CD4-positive, alpha-beta T cell treated with Interleukin-6 at 100 ng/mL for 8 hours (primary cell): ENCODE measurements at places on chromosomes 16 and 17.

- no peak for DNase-seq
Observed at GRCh38 chr17:29444589-29444988, 54.4 kb downstream of the TAOK1 start.

- peak; percentile 3 for DNase-seq
Observed at GRCh38 chr16:21608639-21609328, 9.4 kb downstream of the METTL9 start.

- DNase-seq = peak; percentile 51
Observed at GRCh38 chr17:76382803-76383545, 1.4 kb upstream of the SPHK1 start.

DNA sequence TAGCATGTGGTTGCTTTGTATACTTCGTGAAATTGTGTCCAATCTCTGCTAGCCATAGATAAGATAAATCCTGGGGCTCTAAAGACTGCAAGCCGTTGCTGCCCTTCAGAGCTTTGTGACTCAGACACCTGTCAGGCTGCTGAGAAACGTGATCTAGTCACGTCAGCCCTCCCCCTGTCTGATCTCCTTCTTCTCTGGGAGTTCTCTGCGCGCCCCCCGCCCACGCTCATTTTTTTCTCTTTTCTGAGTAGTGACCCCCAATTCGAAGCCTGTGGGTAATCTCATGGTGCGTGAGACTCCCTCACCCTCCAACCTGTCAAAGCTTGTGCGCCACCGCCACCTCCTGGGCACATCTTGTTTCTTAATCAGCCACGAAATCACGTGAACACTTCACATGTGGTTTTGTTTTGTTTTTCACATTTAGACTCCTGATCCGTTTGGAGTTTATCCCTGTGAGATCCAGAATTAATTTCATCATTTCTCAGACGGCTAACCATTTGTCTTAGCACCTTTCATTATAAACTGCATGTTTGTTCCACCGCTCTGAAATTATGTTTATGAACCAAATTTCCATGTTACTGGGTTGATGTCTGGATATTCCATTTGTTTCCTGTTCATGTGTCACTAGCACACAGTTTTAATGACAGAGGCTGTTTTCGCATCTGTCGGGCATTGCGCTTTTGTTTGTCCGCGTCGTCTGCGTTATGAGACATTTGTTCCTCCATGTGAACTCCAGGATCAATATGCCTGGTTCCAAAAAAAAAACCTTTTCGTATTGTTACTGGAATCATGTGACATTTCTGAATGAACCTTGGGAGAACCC, 977 bp upstream of the ZNF778 start:
- peak; percentile 82 for DNase-seq

GRCh38 chr16:68767581-68767980, 30.5 kb downstream of the CDH1 start:
- DNase-seq = no peak

GRCh38 chr17:58531122-58531521, 16.7 kb upstream of the MTMR4 start:
- DNase-seq = no peak

GRCh38 chr16:51949282-51949681, 597.7 kb downstream of the TOX3 start:
- no peak for DNase-seq

DNA sequence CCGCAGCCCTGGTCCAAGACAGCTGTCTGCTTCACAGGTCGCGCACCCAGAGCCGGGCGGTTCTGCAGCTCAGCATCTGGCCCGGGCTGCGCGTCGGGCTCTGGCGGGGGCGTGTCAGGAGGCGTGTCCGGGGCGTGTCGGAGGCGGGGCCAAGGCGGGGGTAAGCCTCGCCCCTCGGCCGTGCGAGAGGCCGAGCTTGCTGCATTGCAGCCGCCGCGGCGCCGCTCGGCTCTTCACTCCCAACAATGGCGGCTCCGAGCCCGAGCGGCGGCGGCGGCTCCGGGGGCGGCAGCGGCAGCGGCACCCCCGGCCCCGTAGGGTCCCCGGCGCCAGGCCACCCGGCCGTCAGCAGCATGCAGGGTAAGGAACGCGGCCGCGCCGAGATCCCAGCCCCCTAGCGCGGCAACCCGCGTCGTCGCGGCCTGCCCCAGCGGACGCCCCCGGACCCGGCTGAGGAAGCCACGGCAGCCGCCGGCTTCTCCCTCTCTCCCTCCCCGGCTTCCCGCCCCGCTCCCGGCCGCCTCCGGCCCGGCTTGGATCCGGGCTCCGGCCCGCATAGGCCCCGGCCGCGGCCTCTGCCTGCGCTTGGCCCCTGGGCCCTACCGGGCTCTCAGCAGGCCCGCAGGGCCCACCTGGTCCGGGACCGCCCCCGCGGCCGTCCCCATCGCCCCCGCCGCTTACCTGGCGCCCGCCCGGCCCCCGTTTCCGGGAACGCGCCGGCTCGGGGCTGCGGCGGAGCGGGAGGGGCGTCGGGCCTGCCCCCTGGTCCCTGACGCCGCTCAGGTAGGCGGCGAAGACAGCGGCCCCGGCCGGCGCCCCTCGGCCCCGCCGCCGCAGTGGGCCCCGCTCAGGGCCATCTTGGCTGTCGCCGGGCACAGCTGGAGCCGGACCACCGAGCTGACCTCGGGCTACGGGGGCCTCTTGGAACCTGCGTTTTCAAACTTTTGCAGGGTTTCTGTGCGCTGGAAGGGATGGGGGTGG, at the start of gene MAP2K4:
Gene MAP2K4 (plus strand): TSS at position 236 of the 981 bp plus-strand sequence. CDS start 10 bp downstream, at position 246.
- DNase-seq = peak; percentile 92

DNA sequence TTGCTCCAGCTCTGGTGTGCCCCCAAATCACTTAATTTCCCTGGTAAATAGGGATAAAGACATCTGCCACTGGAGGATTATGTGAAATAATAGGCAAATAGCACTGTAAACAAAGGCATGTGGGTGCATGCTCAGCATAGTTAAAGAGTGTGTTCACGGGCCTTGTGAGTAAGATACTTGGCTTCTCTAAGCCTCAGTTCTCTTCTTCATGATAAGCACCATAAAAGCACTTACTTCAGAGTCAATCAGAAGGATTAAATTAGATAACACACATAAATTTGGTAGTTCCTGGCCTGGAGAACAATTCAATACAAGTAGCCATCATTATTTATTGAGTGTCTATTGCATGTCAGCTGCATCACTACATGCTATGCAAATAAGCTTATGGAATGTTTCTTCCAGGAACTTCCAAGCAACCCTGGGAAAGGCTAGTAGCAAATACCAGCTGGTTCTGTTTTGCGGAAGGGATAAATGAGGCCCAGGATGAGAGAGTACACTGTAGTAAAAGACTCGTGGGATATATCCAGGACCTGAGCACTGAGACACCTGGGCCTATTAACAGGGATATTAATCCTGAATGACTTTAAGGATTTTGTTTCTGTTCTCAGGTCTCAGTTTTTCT, 14.5 kb downstream of the CCL11 start:
- DNase-seq = no peak

GRCh38 chr16:89565256-89565505, 4.7 kb downstream of the RPL13 start:
- DNase-seq = no peak

DNA sequence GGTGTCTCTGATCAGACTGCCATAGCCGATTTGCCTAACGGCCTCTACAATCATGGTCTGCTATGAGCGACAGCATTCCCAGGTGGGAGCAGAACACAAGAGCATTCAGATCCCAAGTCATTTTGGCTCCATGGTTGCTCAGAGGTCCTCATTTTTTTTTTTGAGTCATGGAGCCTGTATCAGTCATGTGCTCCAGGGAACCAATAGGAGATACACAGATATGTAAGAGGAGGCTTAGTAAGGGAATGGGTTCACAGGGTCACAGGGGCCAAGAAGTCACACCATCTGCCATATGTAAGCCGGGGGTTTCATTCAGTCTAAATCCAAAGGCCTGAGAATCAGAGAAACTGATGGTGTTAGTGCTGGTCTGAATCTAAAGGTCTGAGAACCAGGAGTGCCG, 36.8 kb downstream of the CPPED1 start:
- DNase-seq = no peak

GRCh38 chr16:3792472-3793012, 75.2 kb upstream of the TRAP1 start:
- DNase-seq = no peak

GRCh38 chr16:6195966-6196365, 1098.4 kb upstream of the EEF2KMT start:
- no peak for DNase-seq

GRCh38 chr17:58476812-58477211, 11.4 kb downstream of the HSF5 start:
- DNase-seq = no peak

- DNase-seq = peak; percentile 21
Observed at GRCh38 chr17:30290696-30291542, 825 bp downstream of the BLMH start.

GRCh38 chr16:51133688-51134087, 17.4 kb downstream of the SALL1 start:
- no peak for DNase-seq

DNA sequence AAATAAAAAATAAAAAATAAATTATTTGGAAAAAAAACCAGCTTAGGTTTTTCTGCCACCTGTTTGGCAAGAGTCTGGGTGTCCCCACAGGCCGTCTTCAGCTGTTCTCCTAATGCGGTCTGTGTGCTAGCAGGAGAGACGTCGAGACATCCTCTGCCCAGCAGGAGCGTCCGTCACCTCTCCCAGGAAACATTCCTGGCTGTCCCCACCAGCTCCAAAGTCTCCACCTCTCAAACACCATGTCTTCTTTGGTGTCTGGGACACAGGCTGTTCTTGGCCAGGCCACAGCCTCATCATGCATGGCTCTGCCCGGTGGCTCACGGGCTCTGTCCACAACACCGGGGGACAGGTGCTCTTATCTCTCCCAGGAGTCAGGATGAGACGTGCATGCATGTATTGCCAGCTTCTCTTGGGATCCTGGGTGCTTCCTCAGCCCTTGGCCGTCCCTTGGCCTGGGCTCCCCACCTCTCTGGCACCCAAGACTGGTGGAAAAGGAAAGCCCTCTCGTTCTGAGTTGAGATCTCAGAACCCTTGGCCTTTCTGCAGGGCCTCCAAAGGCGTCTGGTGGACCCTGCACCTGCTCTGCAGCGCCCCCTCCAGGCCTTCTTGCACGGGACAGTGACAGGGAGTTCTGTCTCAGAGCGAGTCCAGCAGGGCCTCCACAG, 84.9 kb upstream of the CBX4 start:
- DNase-seq = no peak

DNA sequence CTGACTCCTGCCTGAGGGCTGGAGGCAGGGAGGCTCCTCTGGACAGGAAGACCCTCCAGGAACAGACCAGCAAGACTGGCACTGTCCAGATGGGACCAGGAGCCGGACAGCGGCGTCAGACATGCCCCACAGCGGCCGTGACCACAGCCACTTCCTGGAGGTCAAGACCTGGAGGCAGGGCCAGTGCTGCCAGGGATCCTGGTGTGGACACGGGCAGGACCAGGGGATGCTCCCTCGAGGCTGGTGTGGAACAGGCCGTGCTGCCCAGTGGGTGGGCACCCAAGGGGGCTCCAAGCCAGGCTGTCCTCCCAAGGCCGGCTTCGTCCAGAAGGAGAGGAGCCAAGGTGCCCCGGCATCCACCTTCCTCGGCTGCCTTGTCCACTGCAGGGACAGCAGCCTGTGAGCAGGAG, 4.5 kb upstream of the CCDC57 start:
- DNase-seq = no peak

DNA sequence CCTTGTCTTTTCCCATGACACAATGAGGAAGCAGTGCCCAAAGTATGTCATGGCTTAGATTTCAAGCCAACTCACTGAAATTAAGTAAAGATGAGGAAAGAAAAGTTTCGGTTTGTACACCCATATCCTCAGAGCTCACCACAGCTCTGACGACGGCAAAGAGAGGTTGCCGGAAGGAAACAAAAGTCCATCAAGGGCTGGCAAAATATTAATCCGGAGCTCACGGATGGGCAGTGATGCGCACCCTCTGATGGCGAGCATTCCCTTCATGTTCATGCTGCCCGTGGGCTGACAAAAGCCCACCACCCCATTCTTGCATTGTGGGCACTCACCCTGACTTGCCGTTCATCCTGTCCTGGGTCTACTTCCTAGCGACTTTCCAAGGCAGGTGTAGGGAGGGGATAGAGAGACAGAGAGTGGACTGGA, 103.1 kb downstream of the SOX9 start:
- no peak for DNase-seq

DNA sequence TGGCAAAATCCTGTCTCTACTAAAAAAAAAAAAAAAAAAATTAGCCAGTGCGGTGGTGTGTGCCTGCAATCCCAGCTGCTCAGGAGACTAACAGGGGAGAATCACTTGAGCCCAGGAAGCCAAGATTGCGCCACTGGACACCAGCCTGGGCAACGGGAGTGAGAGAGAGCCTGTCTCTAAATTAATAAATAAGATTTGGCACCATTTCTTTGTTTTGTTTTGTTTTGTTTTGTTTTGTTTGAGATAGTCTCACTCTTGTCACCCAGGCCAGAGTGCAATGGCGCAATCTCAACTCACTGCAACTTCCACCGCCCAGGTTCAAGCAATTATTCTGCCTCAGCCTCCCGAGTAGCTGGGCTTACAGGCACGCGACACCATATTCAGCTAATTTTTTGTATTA, 9.4 kb upstream of the GAST start:
- DNase-seq = no peak

DNA sequence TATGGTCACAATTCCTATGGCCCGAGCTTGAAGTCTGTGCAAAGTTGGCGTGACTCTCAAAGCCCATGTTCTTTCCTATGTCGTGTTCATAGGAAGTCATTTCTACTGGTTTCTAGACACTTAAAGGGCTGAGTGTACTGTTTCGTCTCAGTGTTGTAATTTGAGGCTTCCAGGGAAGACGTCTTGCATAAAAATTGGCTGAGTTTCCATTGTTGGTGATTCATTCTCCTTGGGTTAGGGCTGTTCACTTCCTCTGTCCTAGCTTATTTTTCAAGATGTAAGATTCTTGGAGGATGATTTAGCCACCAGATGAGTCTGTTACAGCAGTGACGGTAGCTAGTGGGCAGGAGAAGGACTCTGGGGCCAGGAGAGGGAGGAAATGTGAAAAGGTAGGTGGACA, 43.1 kb downstream of the PIK3R5 start:
- no peak for DNase-seq

- DNase-seq = no peak
Observed at GRCh38 chr17:69060822-69061221, at the start of gene ABCA9. Gene ABCA9 (minus strand): TSS chr17:69060927. CDS start chr17:69051126, 9,801 bp downstream.

- DNase-seq = no peak
Observed at GRCh38 chr17:74351552-74352210, 10.0 kb downstream of the BTBD17 start.

DNA sequence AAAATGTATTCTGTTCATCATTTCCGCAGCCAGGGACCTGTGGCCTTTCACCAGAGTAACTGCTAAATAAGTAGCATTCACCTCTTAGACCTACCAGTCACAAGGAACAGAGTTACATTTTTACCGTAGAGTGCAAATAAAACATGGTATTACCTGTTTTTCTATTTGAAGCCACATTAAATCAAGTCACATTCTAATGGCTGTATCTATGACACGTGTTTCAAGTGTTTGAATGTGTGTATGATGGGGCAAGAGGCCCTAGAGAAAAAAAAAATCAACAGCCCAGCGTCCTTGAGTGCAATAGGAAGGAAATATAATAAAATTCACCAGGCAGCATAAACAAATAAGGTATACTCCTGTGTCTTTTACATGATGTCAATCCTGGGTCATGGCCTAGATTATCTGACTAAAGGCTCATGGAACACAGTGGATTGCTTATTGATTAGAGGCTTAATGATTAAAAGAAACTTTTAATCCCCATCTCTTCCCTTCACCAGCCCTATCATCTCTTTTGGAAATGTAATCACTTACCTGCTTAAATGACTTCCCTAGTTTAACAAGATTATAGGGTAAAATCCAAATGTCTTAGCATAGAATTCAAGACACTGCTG, 168.7 kb upstream of the CDH5 start:
- DNase-seq = no peak

- no peak for DNase-seq
Observed at GRCh38 chr16:83470416-83470815, 337.4 kb upstream of the HSBP1 start.
